ENCODE measurements at places on chromosomes 3 and 15.
A peak's percentile ranks its signal among the peaks of the same experiment; 100 is the strongest.

DNA sequence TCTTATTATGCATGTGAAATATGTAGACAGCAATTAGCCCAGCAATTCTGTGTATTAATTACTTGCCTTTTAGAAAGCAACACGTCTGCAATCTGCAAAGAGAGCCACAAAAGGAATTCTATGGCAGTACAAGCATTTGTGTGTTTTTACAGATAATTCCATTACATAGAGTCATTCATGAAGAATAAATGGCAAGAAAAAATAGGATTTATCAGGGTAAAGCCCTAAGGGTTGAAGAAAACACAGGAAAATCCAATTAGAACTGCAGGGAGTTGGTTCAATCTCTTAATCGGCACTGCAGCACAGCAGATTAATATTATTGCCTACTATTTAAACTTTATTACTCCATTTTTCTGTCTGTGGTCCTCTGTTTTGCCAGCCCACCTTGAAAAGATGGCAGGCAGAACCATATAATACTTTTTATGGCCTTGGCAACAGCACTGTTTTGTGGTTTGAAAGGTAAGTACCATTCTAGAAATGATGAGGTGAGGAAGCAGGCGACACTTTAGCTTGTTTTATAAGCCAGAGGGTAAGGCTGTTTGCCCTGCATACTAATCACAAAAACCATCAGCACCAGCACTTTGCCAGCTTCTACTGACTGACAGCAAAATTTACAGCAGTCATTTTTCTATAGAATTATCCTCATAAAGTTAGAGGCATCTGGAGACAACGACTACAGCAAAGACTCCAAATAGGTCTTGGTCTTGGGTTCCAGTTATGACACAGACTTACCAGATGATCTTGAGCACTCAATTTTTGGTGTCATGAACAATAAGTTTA, 638.2 kb upstream of the NAALADL2 start:
- DNase-seq, result no peak

GRCh38 chr3:70000028-70000410, 486 bp downstream of the SAMMSON start:
- no peak for DNase-seq

DNA sequence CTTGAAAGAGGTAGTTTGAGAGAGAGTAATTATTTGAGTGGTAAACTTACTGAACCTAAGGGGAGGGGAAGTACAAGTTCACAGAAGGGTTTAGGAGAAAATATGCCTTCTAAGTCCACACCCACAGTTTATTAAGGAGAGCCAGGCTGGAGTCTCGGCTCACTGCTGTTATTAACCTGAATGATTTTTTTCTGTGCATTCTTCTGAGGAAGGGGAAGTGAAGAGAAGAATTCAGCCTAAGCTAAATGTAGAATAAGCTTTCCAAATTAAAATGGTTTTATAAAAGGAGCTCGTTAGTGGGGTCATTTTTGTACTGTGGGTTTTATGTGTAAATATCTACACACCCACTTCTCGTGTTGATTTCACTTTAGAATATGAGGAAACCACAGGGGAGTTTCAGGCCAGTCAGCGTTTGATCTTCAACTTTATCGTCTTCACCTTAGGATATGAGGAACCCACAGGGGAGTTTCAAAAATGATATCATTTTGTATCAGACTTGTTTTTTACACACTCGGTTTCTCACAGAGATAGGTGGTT, 1.5 kb downstream of the WHAMM start:
- peak; percentile 35 for DNase-seq

- DNase-seq, result no peak
Observed at GRCh38 chr3:151314593-151314992, 2.0 kb downstream of the GPR87 start.

DNA sequence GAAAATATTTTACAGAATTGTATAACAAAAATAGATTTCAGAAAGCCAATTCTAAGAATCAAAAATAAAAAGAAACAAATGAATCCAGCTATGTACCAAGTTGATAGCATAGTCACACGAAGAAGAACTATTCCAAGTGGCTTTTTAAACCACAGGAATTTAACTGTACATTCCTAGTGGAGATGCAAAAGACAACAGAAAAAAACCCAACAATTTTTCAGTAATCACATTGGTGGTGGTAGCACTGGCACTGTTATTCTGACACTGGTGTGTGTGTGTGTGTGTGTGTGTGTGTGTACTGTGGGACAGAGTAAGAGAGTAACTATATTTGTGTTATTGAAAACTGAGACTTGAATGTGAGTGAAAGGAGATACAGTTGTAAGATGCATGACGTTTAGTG, 9.1 kb downstream of the BFSP2 start:
- peak; percentile 30 for DNase-seq

DNA sequence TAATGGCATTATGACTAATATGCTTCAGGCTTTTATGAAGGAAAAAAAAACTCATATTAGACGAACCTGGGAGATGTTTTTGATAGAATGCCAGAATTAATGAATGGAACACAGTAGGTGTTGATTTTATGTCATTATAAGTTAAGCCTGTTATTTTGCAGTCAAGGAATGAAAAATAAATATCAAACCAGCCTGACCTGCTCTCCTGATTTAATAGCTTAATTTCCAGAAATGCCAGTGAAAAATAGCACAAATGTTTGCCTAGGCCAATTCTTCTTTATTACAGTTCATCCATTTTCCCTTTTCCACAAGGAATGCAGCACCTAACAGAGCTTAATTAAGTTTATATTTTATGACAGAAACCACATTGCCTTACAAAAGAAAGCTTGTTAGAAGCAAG, 292.0 kb downstream of the TBL1XR1 start:
- no peak for DNase-seq

DNA sequence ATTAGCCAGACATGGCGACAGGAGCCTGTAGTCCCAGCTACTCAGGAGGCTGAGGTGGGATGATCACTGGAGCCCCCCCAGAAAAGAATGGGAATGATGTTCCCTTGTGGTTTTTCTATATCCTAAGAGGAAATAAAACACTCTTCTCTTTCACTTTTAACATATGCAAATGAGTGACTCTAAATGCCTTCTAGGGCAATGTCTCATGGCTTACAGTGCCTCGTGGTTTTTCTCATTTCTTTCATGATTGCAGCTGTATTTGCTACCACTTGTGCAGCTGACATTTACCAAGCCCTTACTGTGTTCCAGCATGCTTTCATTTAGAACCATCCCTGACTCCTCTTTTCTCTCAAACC, 26.4 kb downstream of the STOML1 start:
- peak; percentile 55 for DNase-seq

DNA sequence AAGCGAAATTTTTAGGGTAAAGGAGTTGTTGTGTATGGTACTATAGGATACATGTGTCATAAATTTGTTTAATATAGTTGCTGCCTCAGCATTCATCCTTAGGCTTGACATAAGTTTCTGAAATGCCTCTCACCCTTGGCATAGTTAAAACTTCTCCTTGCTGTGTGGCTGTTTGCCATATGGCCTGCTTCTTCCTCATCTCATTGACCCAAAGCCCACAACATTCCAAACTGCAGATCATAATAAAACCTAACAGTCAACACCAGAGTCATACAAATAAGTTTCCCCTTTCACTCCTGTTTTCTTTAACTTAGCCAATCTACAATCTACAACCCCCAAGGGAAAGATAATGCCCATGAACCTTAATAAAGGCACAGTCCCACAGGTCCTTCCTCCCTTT, 136.6 kb downstream of the TMCC1 start:
- DNase-seq, result peak; percentile 36

DNA sequence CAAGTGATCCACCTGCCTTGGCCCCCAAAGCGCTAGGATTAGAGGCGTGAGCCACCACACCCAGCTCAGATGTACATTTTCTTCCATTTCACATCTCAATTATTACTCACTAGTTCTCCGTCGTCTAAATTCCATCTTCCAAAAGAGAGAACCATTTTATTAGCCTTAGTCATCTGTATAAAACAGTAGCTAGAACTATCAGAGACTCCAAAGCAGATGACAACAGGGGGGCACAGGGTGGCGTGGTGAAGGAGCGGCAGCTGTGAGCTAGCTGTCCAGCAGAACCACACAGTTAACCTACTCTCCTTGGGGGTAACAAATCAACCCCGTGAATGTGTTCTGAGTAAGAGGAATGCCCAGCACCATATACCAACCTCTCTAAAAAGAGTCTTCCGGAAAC, 7.1 kb downstream of the SLC25A20 start:
- DNase-seq, result peak; percentile 11

DNA sequence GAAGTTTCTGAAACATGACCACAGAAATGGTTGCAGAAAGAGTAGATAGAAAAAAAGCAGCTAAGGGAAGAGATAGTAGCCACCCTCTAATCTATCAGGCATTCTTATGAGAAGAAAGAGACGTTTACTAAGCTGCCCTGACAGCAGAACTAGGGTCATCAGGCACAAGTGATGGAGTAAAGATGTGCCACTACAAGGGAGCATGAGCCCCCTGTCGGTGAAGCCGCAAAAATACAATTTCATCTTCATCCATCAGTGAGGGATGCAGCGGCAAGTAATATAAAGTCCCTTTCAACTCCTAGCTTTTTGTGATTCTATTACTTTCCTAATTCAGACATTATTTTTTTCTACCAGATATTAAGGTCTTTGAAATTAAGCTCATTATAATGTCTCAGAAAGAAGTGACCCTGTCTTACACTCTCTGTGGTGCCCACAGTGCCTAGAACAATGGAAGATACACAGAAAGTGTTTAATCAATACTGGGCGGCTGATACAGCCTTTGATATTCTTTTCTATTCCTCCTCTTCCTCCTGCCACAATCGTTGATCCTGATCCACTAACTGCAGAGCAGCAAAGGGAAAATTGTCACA, 651.6 kb downstream of the NTRK3 start:
- peak; percentile 4 for DNase-seq

GRCh38 chr3:98453827-98454226, 9.2 kb upstream of the OR5K1 start:
- no peak for DNase-seq

DNA sequence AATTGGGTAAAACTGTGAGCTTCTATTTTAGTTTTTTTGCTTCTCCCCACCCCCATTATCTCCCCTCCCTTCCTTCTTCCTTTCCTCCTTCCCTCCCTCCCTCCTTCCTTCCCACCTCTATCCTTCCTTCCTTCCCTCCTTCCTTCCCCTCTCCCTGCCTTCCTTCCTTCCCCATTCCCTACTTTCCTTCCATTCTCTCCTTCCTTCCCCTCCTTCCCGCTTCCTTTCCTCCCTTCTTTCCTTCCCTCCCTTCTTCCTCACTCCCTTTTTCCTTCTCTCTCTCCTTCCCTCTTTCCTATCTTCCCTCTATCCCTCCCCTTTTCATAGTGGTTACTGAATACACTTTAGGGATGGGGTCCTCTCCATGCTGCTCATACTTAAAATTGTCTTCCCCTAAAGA, 40.4 kb upstream of the C3orf22 start:
- DNase-seq, result no peak

DNA sequence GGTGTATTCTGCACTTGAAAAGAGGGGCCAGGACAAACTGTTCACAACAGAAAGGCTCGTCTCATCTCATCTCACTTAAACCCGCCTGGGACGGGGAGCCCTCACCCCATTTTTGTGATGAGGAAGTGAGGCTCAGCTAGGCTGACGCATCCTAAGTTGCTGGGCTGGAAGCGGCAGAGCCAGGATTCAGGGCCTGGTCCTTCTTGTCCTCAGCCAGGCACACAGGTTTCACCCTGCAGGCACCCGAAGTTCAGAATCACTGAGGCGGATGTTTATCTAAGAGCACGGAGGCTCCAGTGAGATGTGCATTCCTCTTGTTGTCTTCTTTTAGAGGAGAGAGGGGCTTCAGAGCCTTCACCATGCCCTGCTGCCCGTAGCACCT, 51.1 kb upstream of the PLXNA1 start:
- DNase-seq, result peak; percentile 41
